ENCODE measurements at places on chromosomes 4 and X.

- no peak for DNase-seq
Observed at GRCh38 chr4:1027219-1027914, 15.9 kb downstream of the FGFRL1 start.

GRCh38 chr4:7044137-7044930 is 1.2 kb downstream of the TADA2B start:
- no peak for DNase-seq

GRCh38 chr4:111838406-111838930 is 306.8 kb upstream of the FAM241A start:
- DNase-seq, result no peak

DNA sequence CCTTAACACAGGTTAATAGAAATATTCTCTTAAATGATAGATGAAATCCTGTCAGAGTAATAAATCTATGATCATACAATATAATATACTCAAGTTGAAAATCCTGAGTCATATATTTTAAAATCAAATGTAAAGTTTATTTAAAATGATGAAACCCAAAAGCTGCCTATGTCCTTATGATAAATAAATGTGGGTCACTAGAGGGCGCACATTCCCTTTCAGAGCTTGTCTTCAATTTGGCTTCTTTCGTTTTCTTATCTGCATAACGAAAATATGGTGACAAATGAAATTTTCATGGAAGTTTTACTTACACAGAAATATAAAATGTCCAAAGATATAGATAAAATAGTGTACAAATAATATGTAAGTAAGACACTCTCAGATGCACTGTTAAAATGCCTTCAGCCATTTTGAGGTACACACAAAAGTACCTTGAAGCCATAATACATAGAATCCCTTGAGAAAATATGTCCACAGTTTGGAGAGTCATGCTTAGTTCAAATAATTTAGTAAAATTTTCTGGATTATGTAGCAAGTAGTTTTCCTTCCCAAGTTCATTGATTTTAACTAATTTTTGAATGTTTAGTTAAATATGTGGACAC is 680.4 kb downstream of the DMD start:
- no peak for DNase-seq

DNA sequence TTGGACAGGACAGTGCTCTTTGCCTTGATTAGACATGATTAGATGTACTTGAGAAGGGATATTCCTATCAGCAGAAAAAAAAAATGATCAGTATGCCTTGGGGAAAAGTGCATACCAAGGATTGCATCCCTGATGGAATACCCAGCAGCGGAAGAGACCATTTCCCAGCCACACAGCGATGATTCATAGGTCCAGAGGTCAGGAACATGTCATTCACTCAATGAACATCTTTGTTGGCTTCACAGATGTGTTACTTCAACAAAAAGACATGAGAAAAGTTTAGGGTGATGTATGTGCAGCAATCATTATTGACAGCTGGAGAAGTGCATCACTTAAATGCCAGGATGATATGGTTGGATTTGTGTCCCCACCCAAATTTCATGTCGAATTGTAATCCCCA is 293.5 kb downstream of the ZNF674 start:
- DNase-seq, result no peak

- no peak for DNase-seq
Observed at GRCh38 chr4:148184922-148185321, 257.3 kb downstream of the NR3C2 start.

DNA sequence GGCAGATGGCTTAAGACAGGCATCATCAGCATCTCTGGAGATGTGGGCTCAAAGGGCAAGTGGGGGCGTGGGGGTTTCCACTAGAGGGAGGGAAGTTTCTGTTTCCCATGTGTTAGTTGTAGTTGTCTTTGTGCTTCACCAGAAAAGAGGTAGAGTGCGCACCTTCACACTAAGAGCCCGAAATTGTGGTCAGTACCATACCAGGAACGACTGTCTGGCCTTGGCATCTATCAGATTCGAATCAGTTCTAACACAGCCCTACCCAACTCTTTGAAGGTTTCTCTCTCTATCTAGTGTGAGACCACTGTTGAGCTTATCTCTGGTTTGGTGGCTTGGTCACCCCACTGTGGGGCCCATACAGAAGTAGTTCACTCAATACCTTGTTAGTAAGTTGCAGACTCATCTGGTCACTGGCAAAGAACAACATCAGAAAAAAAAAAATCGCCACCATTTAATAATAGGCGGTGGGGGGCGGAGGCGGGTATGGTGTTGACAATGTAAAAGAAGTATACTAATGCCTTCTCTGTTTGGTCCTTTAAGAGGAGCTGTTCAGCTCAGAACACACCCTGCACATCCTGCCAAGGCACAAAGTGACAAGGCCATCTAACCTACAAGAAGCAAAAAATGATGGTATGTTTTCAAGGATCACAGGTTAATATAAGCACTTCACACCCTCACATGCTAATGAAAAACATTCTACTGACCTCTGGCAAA is 71.1 kb downstream of the NYX start:
- no peak for DNase-seq

- no peak for DNase-seq
Observed at GRCh38 chr4:12902735-12903134, 581.4 kb downstream of the RAB28 start.

DNA sequence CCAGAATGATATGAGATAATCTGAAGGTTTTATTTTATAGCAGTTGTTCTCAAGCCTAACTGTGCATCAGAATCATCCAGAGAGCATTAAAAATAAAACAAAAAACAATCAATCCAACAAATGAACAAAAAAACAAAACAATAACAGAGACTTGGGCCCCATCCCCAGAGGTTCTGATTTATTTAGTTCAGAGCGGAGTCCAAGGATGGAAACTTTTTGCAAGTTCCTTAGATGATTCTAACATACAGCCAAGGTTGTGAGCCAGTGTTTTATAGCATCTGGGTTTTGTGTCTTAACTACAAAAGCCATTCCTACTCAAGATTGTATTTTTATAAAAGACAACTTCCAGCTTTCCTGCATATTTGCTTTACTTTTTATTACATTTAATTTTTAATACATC is 59.4 kb upstream of the GRPR start:
- no peak for DNase-seq

DNA sequence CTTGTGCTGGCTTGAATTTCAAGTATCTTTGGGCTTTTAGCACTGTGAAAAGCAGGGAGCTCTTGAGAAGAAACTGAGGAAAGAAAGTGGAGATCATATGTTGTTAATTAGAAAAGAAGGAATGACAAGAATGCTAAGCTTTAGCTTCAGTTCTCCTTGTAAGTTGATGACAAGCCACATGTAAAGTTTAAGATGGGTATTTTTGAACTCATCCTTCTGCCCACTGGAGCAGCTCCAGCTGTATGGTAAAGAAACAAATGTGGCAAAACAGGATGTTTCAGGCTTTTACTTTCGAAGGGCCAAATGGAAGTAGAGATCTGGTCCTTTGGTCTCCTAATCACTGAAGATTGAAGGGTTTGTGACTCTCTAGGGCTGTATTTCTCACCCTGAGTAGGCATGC is 137.8 kb downstream of the GUCY2F start:
- DNase-seq, result no peak

GRCh38 chrX:100720301-100720700 is 11.6 kb downstream of the SYTL4 start:
- no peak for DNase-seq

- no peak for DNase-seq
Observed at GRCh38 chr4:172819353-172819752, 349.3 kb upstream of the GALNT7 start.

GRCh38 chr4:69836287-69836686 is 23.7 kb downstream of the SULT1E1 start:
- no peak for DNase-seq

DNA sequence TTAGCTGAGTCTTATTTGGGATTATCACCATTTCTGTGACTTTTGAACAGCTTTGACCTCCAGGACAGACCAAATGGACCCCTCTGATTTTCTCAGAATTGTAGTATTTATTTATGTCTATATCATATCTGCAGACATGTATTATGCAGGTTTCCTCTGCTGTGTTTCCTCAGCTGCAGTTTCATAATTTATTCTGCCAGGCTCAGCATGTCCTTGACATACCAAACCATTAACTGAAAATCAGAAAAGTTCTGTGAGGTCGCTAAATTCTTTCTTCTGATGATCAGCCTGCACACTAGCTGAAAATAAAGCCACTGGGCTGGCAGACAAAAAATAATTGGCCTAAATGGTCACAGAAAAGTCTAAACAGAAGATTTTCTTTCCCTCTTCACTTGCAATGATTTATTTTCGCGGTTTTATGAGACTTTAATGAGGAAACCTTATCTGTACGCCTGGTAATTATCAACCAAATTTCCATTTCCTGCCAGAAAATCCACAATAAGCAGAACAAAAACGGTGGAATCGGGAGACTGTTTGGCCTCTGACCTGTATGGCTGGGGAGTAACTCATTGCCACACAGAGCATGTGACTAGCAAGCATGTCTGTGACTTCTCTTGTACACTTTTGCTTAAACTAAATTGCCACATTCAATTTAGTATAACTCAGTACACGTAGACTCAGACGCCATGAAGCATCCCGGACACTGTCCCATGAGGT is 150.9 kb downstream of the ENPP6 start:
- no peak for DNase-seq

GRCh38 chr4:41427306-41427882 is 110.6 kb upstream of the LIMCH1 start:
- no peak for DNase-seq

GRCh38 chr4:144409525-144409924 is 236.4 kb upstream of the HHIP start:
- DNase-seq, result no peak

GRCh38 chr4:116499-116898 is 7.8 kb upstream of the ZNF718 start:
- no peak for DNase-seq

DNA sequence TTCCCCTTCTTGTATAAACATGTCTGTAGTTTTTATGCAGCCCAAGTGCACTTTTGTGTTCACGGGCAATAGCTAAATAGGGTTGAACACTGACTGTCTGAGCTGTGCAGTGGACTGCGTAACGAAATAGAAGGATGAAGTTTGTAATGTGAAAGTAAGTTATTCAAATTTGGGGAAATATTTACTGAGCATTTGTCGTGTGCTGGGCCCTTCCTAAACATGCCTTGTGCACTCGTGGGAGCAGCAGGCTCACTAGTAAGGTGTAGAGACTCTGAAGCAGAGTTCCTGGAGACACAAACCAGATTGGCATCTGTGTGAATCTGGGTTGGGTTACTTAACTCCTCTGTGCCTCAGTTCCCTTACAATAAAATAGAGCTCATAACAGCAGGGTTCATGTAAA is 51.7 kb upstream of the C1QTNF7 start:
- no peak for DNase-seq

DNA sequence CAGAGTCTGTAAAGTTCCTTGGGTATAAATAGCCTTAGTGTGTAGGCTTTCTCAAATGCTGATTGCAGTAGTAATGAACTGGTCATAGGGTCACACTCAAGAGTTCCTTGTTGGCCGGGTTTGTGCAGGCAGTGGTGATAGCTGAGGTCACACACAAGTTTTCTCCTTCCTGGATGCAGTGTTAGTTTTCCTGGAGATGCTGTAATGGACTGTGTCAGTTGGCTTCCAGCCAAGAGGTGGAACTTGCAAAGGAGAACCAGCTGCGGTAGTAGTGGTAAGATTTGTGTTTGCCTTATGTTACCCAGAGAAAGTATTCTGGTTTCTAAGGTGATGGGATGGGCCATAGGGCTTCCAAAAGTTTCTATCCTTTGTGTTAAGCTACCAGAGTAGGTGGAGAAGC is 409.8 kb upstream of the FRG1 start:
- DNase-seq, result no peak

- no peak for DNase-seq
Observed at GRCh38 chr4:121973816-121974215, 22.0 kb upstream of the TRPC3 start.

- DNase-seq, result no peak
Observed at GRCh38 chrX:97995834-97996233, 1112.1 kb downstream of the RPA4 start.

DNA sequence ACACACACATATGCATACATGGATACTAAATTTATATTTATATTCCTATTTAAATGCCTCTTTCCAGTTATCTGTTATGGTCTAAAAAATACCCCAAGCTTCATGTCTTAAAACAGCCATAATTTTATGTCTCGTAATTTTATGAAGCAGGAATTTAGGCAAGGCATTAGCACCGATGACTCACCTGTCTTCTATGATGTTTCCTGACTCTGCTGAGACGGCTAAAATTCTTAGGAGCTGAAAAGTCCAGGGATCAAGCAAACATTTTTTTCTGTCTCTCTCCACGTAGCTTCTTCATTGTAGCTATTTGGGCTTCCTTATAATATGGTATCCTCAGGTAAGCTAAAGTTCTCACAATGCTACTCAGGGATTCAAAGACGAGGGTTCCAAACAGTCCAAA is 930.3 kb downstream of the STIM2 start:
- DNase-seq, result no peak

- no peak for DNase-seq
Observed at GRCh38 chr4:1160351-1160750, 12.0 kb downstream of the SPON2 start.

GRCh38 chr4:53786632-53787031 is 195.3 kb upstream of the LNX1 start:
- DNase-seq, result no peak

GRCh38 chr4:90841676-90842075 is 714.5 kb downstream of the CCSER1 start:
- no peak for DNase-seq

DNA sequence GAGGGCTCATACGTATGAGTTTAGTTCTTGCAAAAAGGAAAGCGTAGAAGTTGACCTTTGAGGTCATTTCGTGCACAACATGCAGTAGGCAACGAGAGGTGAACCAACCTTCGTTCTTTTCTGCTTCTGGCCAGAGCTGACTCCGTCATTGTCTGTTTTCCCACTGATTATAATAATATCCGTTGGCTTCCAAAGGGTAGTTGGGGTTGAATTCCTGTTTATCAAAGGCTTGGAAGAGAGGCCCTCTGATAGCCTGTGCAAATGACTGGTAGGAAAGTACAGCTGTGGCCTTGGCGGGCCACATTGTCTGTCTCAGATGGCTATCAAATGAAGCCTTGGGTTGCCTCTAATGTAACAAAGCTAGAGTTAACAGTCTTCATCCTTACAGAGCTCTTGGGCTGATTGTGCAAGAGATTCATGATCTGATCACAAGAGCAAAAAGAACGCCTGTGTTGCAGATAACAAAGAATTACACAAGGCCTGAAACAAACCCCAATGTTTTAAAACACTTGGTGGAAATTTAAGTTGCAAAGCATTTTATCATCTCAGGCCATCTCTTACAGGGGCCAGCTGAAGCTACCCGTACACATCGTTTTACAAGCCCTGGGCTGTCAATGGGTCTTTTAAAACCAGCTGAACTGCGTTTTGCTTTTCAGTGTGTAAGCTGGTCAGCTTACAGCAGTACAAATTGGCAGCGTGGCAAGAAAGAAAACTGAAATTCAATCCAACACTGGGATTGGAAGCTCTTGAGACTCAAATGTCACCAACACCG is 46.1 kb upstream of the FAM9C start:
- no peak for DNase-seq

- DNase-seq, result no peak
Observed at GRCh38 chr4:145795521-145795920, 115.6 kb downstream of the C4orf51 start.

DNA sequence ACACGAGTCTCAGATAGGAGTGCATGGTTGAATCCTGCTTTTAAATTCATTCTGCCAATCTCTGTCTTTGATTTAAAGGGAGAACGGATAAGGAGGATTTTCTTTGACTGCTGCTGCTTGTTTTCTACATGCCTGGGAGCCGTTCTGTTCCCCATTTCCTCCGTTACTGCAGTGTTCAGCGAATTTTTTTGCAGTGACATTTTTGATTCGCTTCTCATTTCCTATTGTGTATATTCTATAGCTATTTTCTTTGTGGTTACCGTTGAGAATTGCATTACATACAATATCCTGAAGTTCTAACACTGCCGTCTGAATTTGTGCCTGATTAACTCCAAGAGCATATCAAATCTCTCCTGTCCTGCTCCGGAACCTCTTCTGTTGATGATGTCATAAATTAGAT is 14.8 kb upstream of the MAEA start:
- no peak for DNase-seq

Measured in iPS DF 19.7 (cell line).